Right ventricle myocardium inferior (tissue), 1 donor: ENCODE measurements at places on chromosomes 2 and 18. TPM values are rescaled to one million over a fixed set of nuclear protein-coding genes. Genes with fewer than 3 reads are reported as not detected.

NOL4 gene
- total RNA-seq = not detected

DNA sequence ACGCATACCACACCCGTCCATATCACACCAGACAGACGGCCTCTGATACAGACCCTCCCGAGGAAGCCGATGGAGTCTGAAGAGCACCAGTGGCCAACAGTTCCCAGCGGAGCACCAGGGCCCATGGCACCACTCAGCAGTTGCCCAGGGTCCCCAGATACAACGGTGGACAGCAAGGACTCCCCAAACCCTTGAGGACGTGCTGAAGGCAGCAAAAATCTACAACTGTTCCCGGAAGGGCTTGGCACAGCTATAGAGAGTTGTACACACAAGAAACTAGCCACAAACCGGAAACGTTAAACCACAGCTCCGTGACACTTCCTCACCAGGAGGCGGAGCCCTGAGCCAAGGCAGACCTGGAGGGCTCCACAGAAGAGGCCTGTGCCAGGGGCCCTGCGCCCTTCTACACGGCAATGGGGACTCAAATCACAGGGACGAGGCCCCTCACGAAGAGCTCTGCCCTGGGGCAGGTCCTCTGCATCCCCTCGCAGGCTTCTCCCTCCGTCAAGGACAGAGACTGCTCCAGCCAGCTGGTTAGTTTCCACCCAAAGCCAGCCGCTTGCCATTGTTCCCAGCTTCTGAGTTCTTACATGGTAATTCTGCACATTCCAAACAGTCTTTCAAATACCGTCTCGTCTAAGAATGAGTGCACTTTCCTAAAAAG is 133.4 kb downstream of the HDAC4 start:
- peak; percentile 88 for DNase-seq

EMILIN1 gene
- total RNA-seq = 25.8 TPM

DNA sequence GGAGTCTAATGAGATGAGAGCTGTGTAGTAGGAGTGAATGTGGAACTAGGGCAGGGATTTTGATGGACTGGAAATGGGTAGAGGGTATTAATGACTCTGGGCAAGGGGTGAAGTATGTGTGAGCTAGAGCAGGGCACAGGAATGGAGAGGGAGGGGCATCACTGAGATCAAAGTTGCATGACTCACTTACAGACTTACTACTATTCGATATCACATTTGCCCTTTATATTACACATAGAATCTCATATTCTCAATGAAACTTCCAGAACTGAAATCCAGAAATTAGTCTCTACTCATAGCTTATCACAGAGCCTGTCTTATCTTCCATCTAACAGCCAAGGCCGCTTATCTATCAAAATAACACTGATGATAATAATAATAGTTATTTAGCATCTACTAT is 20.0 kb upstream of the ITGB6 start:
- no peak for DNase-seq

NGEF gene
- 0.51 TPM for total RNA-seq

DNA sequence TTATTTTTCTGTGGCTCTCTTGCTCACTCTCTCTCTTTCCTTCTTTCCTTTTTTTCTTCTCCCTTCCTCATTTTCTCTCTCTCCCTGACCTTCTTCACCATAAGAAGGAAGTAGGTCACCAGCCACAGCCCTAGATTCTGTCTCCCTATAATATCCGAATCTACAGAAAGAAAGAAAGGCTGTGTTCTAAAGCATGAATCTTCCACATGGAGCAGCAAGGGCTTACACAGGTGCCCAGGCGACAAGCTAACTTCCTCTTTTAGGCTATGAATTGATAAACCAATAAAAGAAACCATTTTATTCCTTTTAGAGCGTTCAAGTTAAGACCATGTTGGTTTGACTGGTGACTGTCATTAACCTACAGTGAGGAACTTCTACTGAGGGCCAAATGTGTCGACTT is 49.3 kb downstream of the CACNB4 start:
- DNase-seq = no peak

DNA sequence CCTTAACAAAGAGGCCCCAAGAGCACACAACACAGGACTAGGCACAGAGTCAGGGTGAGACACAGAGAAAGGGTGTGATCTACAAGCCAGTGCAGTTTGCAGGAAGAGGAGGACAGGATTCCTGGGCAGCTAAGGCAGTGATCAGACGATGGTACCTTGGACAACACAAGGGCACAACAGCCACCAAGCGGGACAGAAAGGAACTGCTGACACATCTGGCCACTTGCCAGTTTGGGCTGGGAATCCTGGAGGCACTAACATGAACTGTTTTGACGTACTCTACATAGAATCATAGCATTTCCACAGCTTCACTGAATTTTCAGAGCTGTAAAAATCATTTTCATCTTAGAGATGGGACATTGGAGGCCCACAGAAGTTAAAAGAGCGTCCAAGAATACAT is 221.5 kb upstream of the SLC35G4 start:
- no peak for DNase-seq

POTEC gene
- total RNA-seq = not detected

RRM2 gene
- total RNA-seq = 4.2 TPM

GRCh38 chr2:58609326-58609725 is 368.2 kb upstream of the FANCL start:
- no peak for DNase-seq

RFX8 gene
- not detected for total RNA-seq

DNA sequence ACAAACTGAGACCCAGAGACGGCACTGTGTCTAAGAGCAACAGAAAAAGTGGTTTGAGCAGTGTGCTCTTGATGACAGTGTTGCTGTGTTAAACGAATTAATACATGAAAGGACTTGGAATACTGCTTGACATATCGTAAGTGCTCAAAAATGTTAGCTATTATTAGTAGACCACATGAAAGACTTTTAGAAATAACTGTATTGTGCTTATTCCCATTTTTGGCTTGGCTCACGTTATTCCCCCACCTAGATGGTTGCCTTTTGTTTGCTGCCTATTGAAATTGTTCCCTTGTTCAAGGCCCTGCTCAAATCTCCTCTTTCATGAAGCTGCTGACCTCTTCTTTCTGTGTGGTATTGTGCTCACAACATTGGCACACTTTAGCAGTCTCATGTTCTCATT is 27.8 kb upstream of the C2orf74 start:
- no peak for DNase-seq

- no peak for DNase-seq
These were observed 46.4 kb downstream of the SLC8A1 start for GRCh38 chr2:40405465-40405864.

GALNT3 gene
- not detected for total RNA-seq

DNA sequence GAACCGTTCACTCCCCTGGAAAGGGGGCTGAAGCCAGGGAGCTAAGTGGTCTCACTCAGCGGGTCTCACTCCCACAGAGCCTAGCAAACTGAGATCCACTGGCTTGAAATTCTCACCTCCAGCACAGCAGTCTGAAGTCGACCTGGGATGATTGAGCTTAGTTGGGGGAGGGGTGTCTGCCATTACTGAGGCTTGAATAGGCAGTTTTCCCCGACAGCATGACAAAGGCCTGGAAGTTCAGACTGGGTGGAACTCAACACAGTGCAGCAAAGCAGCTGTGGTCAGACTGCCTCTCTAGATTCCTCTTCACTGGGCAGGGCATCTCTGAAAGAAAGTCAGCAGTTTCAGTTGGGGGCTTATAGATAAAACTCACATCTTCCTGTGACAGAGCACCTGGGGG is 292.5 kb downstream of the NUP35 start:
- DNase-seq = no peak

DNA sequence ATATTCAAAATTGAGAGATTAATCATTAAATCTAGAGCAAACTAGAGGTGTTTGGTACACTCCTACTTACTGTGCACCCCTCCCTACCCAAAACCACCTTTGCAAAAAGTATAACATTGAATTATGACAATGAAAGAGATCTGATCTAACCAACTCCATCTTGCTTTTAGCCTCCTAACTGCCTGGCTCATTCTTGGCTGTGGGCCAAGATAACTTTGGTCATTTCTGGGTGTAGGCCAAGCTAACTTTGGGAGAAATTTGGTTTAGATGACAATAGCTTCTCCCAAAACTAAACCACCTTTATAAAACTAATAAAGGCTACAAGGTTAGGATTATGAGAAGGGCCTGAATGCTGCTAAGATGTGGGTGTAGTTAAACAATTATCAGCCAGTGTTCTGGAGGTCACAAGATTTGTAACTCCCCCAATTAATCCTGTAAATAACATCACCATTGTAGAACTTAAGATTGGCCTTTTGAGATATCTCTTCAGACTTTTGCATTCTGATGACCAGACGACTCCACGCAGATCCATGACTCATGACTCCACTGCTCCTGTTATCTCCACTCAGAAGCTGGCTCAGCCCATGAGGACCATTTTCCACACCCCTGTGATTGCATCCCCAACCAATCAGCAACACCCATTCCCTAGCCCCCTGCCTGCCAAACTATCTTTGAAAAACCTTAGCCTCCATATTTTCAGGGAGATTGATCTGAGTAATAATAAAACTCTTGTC is 160.2 kb downstream of the FBXO15 start:
- no peak for DNase-seq

DNA sequence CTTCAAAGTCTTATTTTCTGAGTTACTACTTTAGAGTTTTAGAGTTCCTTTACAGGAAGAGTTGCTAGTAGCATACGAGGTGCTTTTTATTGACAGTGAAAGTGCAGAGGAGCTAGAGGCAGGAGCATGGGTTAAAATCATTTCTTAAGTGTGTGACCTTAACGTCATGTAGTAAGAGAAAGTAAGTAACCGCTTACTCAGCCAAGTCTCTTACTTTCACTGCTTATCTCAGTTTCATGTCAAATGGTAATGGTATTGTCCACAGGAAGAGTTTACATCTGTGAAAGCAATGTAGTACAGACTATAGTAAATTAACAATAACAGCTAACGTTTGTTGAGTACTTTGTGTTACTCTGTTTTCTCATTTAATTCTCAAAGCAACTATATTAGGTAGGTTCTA is 12.6 kb downstream of the NDUFAF7 start:
- no peak for DNase-seq

DNA sequence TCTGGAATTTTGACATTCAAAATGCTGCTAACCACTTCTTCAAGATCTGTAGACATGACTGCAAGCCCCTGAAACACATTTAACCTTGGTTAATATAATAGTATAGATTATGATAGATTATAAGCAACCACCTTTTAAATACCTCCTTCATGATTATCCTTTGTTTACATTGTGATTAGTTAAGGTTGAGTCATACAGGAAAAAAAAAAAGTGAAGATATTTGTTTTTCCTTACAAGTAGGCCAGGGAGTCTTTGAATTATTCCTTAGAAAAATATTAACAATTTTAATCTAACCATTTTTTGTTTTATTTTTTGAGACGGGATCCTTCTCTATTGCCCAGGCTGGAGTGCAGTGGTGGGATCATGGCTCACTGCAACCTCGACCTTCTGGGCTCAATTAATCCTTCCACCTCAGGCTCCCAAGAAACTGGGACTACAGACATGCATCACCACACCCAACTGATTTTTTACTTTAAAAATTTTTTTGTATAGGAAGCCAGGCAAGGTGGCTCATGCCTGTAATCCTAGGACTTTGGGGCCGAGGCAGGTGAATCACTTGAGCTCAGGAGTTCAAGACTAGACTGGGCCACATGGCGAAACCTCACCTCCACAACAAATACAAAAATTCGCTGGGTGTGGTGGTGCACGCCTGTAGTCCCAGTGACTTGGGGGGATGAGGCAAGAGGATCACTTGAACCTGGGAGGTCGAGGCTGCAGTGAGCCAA is 99.4 kb downstream of the SLC39A10 start:
- no peak for DNase-seq

PLA2R1 gene
- total RNA-seq = 3.4 TPM

- DNase-seq = no peak
These were observed 30.2 kb upstream of the RHOB start for GRCh38 chr2:20416723-20417122.

DNA sequence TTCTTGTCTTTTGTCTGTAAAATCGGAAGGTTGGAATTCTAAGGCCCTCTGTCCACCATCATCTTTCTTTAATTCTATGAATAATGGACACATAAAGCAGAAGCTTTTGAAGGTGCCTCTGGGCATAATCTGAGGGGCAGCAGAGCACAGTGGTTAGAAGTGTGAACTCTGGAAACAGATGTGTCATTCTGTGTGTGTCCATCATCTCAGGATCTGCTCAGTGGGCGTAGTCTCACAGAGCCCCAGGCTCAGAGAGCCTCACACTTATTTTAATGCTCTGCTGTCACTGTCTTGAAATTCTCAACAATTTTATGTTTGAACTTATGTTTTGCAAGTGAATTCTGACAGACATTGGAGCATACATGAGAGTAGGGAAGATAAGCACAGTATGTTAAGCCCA is 31.0 kb upstream of the CCDC93 start:
- no peak for DNase-seq

ANO7 gene
- 0.81 TPM for total RNA-seq

DNA sequence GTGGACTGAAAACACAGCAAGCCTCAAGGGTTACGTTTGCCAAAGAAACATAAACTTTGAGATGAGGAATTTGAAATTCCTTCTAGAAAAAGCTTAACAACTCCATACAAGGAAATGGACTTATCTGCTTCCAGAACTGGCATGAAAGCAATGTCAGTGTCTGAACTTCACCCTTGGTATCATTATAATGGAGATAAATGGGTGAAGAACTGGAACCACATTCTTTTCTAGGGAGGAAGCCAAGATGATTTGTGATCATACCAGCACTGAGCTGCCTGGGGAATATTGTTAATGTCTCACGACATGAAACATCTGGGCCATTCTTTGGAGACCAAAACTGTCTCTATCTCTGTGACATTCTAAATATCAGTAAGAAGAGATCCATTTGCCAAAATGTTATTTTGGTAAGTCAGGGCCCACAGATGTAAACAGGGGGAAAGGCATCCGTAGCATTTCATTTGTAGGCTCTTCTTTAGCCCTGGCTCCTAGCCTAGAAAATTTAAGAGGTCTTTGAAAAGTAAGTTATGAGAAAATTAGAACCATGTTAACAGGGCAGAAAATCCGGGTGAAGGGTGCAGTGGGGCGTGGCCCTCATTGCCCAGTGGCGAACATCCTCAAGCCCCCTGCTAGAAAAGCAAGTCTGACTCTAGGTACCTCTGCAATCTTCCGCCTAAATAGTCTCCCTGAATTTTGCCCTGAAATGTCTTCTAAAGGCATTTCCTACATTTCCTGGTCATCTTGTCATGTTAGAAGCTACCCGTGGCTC is 295.3 kb upstream of the EPAS1 start:
- no peak for DNase-seq

GRCh38 chr18:39448942-39449341 is 1883.3 kb upstream of the CELF4 start:
- DNase-seq = no peak

GPR55 gene
- not detected for total RNA-seq

DNA sequence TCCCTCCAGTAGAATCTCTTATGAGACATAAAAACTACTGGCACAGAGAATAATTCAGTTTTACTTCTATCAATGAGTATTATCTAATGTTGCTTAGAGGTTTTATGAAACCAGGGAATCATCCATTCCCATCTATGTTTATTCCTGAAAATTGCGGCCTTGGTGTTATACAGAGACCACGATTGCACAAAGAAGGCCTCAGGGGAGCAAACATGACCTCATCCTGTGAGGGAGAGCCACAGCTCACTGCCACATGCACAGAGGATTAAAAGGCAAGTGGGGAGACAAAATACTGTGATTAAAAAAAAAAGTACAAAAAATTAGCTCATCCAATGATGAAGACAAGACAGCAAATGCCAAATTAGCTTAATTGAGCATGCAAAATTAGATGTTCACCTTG is 111.8 kb upstream of the SLC35G4 start:
- no peak for DNase-seq

GRCh38 chr2:38433607-38433975 is 56.5 kb upstream of the ATL2 start:
- DNase-seq = no peak

MALL gene
- total RNA-seq = 14.0 TPM
